Dermis lymphatic vessel endothelial cell (primary cell): ENCODE measurements at places on chromosomes 7 and 10. TPM values are rescaled to one million over a fixed set of nuclear protein-coding genes. Genes with fewer than 3 reads are reported as not detected.

TRPV5 gene
- total RNA-seq: not detected in 2 replicates

SP8 gene
- total RNA-seq: not detected in 2 replicates

ADAM12 gene
- total RNA-seq: 0.54 and 3.6 TPM in 2 replicates

GPR15LG gene
- not detected in 2 replicates for total RNA-seq

IL6 gene
- 0.17 and 0.54 TPM in 2 replicates for total RNA-seq

CASTOR2 gene
- total RNA-seq: 10.0 and 10.2 TPM in 2 replicates

CYP26C1 gene
- 1.4 TPM in 2 replicates for total RNA-seq

EIF5AL1 gene
- 0.17 and 0.33 TPM in 2 replicates for total RNA-seq

PRSS37 gene
- total RNA-seq: not detected in 2 replicates

ITGB8 gene
- 1.6 and 5.5 TPM in 2 replicates for total RNA-seq

FOXI2 gene
- total RNA-seq: not detected in 2 replicates

NAT16 gene
- not detected in 2 replicates for total RNA-seq

ANKRD30A gene
- not detected in 2 replicates for total RNA-seq

UPK3B gene
- 0.11 and 0.17 TPM in 2 replicates for total RNA-seq

CYP2C19 gene
- not detected in 2 replicates for total RNA-seq

GPR22 gene
- not detected in 2 replicates for total RNA-seq

TMEM106B gene
- total RNA-seq: 32.8 and 39.7 TPM in 2 replicates

COL13A1 gene
- 0.98 and 1.4 TPM in 2 replicates for total RNA-seq

HHEX gene
- total RNA-seq: 50.5 and 54.9 TPM in 2 replicates

MCM10 gene
- 2.0 TPM in 2 replicates for total RNA-seq

CPA2 gene
- not detected in 2 replicates for total RNA-seq

NME8 gene
- not detected in 2 replicates for total RNA-seq

OR2A42 gene
- not detected in 2 replicates for total RNA-seq

C10orf67 gene
- under 0.01 TPM in 1 of 2 replicates, not detected in the other for total RNA-seq

CHRM2 gene
- total RNA-seq: not detected in 2 replicates

ACHE gene
- total RNA-seq: 2.2 and 5.1 TPM in 2 replicates

PGAM2 gene
- total RNA-seq: not detected in 2 replicates

NPTX2 gene
- total RNA-seq: 2.6 and 18.9 TPM in 2 replicates

MTERF1 gene
- 6.8 and 10.4 TPM in 2 replicates for total RNA-seq

SLC26A3 gene
- not detected in 2 replicates for total RNA-seq

GJD4 gene
- not detected in 2 replicates for total RNA-seq

BTBD16 gene
- not detected in 2 replicates for total RNA-seq

ANAPC16 gene
- total RNA-seq: 82.5 and 87.2 TPM in 2 replicates

COL1A2 gene
- 5.8 and 34.4 TPM in 2 replicates for total RNA-seq

IFIT1 gene
- total RNA-seq: 0.77 and 1.5 TPM in 2 replicates

PALD1 gene
- 109 and 178 TPM in 2 replicates for total RNA-seq

WASL gene
- total RNA-seq: 13.3 and 16.4 TPM in 2 replicates

SORBS1 gene
- 3.7 and 10.7 TPM in 2 replicates for total RNA-seq

SMURF1 gene
- total RNA-seq: 13.3 and 13.6 TPM in 2 replicates

ASAH2 gene
- total RNA-seq: 0.60 and 0.65 TPM in 2 replicates

PRRT4 gene
- total RNA-seq: not detected in 2 replicates

RNF32 gene
- total RNA-seq: 0.17 and 0.43 TPM in 2 replicates

SPAM1 gene
- total RNA-seq: not detected in 2 replicates

AGBL3 gene
- 1.4 TPM in 2 replicates for total RNA-seq

AMZ1 gene
- total RNA-seq: under 0.01 TPM in 2 replicates

PRPS1L1 gene
- total RNA-seq: not detected in 2 replicates

VSTM2A gene
- total RNA-seq: not detected in 2 replicates

FAM241B gene
- total RNA-seq: 0.09 and 0.22 TPM in 2 replicates

DGKI gene
- total RNA-seq: 0.86 and 2.5 TPM in 2 replicates

PIK3CG gene
- total RNA-seq: 2.0 and 6.8 TPM in 2 replicates

MMD2 gene
- total RNA-seq: not detected in 2 replicates

ARHGEF35 gene
- under 0.01 and 0.43 TPM in 2 replicates for total RNA-seq

ZNF438 gene
- total RNA-seq: 3.1 and 3.6 TPM in 2 replicates

SLC18A2 gene
- total RNA-seq: under 0.01 TPM in 1 of 2 replicates, not detected in the other

ZNF25 gene
- 6.6 and 7.6 TPM in 2 replicates for total RNA-seq

GSTO2 gene
- 0.98 and 1.0 TPM in 2 replicates for total RNA-seq

FAM237B gene
- not detected in 2 replicates for total RNA-seq

LIPM gene
- not detected in 2 replicates for total RNA-seq

SFRP4 gene
- total RNA-seq: under 0.01 TPM in 1 of 2 replicates, not detected in the other

SPDYE9 gene
- total RNA-seq: not detected in 2 replicates
